ENCODE measurements at places on chromosomes 1 and 21.

- no peak for DNase-seq
These were observed 227.6 kb downstream of the LMO4 start for GRCh38 chr1:87556326-87556725.

GRCh38 chr1:56557746-56558145, 21.6 kb downstream of the PLPP3 start:
- no peak for DNase-seq

- no peak for DNase-seq
These were observed 6.4 kb upstream of the SERBP1 start for GRCh38 chr1:67436511-67437055.

- no peak for DNase-seq
These were observed 5.9 kb upstream of the MROH9 start for GRCh38 chr1:170929412-170929834.

DNA sequence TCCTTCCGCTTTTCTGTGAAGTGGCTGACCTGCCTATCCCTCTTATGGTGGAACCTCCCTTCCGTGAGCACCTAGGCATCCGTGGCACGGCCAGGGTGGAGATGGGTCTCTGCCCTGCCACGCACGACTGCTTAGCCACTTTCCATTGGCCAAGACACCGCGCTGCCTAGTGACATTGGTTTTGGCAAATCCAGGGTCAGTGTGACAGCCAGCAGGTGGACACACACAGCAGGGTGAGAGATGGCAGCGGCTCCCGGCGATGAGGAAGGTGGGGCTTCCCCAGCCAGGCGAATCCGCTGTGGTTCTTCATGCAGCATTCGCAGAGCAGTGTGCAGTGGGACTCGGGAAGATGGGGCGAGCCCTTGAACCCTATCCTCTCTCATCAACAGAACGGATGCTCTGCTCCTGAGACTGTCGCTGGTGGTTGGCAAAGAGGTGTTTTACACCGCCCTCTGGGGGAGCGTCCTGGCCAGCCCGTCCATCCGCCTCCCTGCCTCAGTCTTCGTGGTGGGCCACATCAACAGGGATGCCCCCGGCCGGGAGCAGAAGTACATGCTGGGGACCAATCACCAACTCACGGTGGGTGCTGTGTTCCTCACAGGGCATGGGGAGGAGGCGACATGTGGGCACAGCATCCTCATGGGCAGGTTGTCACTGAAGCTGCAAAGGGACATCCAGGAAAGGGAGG, 51.8 kb downstream of the DOP1B start:
- DNase-seq = no peak

DNA sequence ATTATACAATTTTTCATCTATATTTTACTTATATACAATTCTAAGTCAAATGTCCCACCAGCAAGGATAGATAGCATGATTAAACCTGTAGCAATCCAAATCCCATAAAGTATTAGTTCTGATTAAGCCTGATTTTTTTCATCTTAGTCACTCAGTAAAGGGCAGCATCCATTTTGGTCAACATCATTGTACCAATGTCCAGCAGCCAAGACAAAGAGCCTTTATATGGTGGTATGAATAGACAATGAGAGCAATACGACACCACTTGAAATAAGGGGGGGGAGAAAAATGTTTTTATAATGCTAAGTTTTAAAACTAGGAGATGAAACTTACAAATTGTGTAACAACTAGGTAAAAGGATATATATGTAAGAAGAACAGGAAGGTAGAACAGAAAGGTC, 7.4 kb downstream of the ZNF644 start:
- DNase-seq = no peak

All from ureter (tissue), 1 donor.